ENCODE measurements at places on chromosomes 16 and 17.

DNA sequence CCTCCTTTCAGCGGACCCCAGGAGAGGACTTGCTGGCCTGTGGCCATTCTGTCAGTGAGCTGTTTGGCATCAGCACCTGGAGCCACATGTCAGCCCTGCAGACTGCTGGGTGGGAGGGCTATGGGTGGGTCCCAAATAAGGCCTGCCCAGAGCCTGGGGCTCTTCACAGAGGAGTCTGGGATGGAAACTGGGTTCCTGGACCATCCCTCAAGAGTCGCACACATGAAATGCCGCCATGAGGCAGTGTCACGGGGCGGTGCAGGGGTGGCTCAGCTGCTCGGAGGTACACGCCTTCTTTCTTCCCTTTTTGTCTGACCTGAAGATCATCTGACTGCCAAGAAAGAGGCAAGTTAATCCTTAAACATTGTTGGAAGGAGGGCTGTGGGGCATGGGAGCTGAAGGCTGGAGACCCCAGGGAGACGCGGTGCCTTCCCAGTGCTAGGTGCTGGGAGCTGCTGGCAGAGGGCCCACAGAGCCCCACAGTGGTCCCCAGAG is 14.8 kb downstream of the MPRIP start:
- no peak for DNase-seq

- no peak for DNase-seq
These were observed 4.2 kb upstream of the SPAG9 start for GRCh38 chr17:51124640-51125503.

- DNase-seq: no peak
These were observed at the start of gene IL17C for GRCh38 chr16:88638323-88639230. TSS of gene IL17C (plus strand) at chr16:88638572. CDS start at chr16:88638642, 70 bp downstream.

- peak; percentile 86 for DNase-seq
These were observed 7.3 kb downstream of the SLC22A31 start for GRCh38 chr16:89192956-89193575.

GRCh38 chr17:27860971-27861664 is 32.0 kb downstream of the LYRM9 start:
- no peak for DNase-seq

GRCh38 chr16:79972053-79972704 is 371.6 kb upstream of the MAF start:
- no peak for DNase-seq

- peak; percentile 90 for DNase-seq
These were observed 206.1 kb downstream of the CDH13 start for GRCh38 chr16:82832821-82833220.

DNA sequence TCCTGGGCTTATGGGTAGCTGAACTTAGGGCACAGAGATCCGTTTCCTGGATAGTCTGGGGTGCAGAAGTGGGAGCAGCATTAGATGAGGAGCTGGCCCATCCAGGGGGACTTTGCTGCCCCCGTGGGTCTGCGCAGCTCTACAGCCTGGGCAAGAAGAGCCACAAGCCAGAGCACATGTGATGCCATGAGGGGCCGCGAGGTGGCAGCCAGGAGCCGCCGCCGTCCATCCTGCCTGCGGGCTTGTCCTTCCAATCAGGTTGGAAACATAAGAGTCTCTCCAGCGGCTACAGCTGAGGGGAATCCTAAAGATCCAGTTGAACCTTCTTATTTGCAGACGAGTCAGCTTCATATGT is 21.9 kb downstream of the C1QTNF1 start:
- DNase-seq: peak; percentile 57

GRCh38 chr17:82920715-82921114 is 80.9 kb upstream of the ZNF750 start:
- DNase-seq: no peak

DNA sequence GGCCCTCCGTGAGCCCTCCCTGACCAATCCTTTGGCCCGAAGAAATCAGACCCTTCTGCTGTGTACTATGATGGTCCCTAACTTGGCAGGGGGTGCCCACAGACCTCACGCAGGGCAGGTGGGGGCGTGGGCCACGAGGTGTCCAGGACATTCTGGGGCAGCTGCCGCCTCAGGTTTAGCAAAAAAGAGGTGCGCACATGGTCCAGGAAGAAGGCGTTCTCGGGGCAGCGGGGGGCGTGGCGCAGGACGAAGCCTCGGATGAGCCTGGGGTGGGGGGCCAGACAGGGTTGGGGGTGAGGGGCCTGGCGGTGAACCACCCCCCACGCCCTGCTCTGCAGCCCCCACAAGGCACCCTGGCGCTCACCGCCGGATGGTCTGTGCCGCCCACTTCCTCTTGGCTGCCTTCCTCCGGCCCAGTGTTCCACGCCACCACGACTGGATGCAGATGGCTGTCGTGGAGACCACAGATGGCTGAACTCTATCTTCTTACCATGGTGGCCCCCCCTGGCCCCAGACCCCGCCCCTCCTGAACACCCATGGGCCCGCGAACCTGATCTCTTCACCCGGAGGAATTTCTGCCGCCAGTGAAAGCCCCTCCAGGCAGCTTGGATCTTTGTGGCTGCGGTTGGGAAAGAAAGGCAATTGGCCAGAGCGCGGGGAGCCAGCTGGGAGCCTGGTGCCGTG is 14.2 kb upstream of the CRK start:
- no peak for DNase-seq

- DNase-seq: no peak
These were observed 54.7 kb upstream of the PVALEF start for GRCh38 chr17:81110488-81111040.

DNA sequence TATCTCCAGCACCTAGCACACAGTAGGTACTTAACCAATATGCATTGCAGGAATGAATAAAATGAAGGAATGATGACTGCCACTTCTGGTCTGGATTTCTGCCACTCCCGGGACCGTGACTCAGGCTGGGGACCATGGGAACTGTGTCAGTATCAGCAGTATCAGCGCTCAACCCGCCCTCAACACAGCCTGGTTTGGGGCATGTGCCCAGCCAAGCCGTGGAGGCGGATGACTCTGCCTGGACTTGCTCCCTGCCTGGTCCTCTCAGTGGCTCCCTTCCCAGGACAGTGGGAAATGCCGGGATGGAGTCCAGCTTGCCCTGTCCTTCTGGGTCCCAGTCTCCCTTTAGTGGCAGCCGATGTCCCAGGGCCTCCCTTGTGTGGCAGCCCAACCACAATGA is 55.1 kb downstream of the SRCIN1 start:
- DNase-seq: peak; percentile 54

- no peak for DNase-seq
These were observed 2.3 kb upstream of the KCNJ12 start for GRCh38 chr17:21373696-21374440.

- no peak for DNase-seq
These were observed 48.6 kb downstream of the IST1 start for GRCh38 chr16:71943887-71944286.

- DNase-seq: peak; percentile 79
These were observed 8.6 kb downstream of the CARHSP1 start for GRCh38 chr16:8859913-8860881.

GRCh38 chr16:57147381-57148221 is 38.2 kb downstream of the PSME3IP1 start:
- peak; percentile 46 for DNase-seq

DNA sequence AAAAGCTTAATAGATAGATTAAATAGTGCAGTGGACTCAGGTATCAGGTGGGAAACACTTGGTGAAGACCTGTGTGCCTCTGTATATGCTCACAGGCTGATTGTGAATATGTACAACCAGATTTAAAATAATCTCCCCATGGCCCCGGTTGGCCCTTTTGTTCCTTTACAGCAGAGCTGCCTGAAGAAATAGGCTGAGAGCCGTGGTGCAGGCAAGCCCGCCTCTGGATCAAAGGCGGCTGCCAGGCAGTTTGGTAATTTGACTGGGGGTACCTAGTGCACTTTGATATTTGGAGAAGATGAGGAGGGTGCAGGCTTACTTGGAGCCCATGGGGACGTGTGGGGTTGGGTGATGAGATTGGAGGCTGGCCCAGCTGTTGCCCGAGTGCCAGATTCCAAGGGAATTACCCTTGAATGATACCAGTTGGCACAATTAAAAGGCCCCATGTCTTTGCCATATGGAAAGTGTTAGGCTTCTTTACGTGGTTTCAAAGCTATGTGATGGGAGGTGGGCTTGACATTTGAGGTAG is 5.0 kb downstream of the NKD1 start:
- DNase-seq: no peak

- no peak for DNase-seq
These were observed 13.6 kb upstream of the TVP23A start for GRCh38 chr16:10831894-10832886.

- DNase-seq: peak; percentile 82
These were observed 17.4 kb downstream of the ITPRIPL2 start for GRCh38 chr16:19130852-19131824.

- peak; percentile 95 for DNase-seq
These were observed 24.8 kb upstream of the MRPS23 start for GRCh38 chr17:57874434-57875289.

DNA sequence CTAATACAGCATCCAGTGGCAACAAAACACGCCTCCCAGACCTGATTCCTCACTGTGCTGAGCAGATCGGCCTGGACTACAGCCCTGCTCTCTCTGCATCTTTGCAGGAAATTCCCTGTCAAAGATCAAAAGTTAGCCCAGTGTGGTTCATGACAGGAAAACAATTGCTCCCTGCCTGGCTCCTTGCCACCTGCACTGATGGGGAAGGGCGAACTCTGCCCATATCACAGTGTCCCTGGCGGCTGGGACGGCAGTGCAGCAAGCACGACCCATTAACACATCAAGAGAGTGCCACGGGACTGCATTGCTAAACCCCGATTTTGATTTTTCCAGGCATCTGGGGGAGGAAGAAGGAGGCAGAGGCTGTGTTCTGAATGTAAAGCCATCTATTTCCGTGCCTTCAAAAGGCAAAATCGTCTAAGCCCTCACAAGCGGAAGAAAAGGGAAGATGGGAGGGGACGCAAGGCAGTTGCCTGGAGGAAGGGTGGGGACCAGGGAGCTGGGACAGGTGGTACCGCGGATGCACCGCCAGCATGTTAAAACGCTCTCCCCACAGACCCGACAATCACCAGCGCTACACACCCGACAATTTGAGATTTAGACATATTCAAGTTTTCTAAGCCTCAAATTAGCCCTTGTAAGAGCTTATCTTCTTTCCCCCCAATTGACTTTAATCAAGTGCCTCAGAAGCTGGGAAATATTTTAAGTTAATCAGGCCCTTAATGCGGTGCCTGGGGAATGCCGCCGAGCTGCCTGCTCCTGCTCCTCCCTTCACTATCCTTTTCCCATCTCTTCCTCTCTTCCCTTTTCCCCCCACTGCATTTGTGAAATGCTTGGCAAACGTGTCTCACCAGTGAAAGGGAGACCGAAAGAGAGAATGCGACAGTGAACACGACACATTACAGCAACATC is 238.8 kb upstream of the CDH5 start:
- no peak for DNase-seq

GRCh38 chr16:27432558-27432957 is 30.6 kb downstream of the IL21R start:
- DNase-seq: peak; percentile 82

GRCh38 chr17:17381446-17382064 is 78.4 kb downstream of the NT5M start:
- DNase-seq: no peak

- no peak for DNase-seq
These were observed 11.4 kb upstream of the BIRC5 start for GRCh38 chr17:78202666-78203065.

DNA sequence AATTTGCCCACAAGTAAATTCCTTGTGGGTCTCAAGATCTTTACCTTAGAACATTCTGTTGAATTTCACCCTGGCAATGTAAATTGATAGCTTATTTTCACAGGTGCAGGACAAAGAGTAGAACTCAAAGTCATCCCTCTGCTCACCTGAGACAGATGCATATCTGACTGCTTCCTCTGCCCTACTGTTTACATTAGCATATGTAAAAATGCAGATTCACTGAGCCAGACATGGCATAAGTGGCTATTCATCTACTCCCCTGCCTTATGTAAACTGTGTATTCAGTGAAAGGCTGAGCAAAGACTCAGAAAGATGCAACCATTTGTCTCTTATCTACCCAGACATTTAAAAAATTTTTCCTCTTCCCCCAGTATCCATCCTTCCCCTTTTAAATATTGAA is 22.3 kb upstream of the MILR1 start:
- DNase-seq: no peak

- peak; percentile 36 for DNase-seq
These were observed 542 bp downstream of the SLC39A11 start for GRCh38 chr17:73091770-73092522.

DNA sequence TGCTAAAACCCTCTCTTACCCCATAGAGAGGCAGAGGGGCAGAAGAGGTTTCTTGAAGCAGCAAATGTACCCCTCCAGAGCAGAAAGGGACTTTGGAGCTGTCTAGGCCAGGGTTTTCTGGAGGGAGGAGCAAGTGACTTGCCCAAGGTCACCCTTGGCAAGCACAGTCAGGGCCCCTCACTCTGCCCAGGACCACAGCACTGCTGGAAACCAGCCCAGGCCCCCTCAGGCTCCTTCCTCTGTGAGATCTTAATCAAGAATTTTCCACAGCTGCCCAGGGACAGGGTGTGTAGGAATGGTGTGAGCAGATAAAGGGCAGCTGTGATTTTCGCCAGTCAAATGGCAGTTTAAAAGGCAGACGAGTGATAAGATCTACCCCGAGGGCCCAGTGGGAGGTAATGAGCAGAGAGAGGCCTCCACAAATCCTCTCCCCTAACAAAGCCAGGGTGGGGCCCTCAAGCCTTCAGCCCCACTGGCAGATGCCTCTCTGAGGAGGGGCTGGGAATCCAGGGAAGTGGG is 3.9 kb upstream of the SLC12A3 start:
- no peak for DNase-seq

- no peak for DNase-seq
These were observed 398 bp downstream of the LGALS9 start for GRCh38 chr17:27631411-27631760.

DNA sequence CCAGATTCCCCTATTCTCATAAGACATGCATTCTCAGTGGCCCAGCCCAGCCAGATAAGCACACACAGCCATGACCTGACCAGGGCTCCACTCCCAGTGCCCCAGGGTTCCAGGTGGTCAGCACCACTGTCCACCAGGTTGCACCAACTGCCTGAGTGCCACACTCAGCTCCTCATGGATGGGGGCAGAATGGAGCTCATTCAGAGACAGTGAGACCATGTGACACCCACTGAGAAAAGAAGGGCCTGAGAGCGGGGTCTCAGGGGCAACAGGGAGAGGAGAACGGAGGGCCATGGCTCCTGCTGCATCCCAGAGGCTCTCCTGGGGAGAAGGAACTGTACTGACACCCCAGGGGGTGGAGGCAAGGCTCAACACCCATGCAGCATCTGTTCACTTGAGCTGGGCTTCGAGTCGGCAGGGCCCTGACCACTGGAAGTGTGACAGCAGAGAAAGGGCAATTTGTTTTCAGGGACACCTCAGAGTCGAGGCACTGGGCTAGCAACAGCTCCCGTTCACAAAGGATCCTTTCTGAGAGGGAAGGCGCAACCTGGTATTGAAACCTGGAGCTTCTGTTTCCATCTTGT is 18.7 kb upstream of the SLC38A8 start:
- no peak for DNase-seq

DNA sequence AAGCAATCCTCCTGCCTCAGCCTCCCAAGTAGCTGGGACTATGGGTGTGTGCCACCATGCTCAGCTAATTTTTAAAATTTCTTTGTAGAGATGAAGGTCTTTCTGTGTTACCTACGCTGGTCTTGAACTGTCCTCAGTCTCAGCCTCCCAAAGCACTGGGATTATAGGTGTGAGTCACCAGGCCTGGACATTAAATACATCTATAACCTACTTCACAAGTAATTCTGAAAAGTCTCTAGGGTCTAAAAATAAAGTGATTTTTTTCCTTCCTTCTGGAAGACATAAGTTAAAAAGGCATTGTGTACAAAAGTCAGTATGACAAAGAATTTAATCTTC is 118.3 kb downstream of the PARN start:
- DNase-seq: peak; percentile 27

GRCh38 chr17:6421700-6422604 is 13.0 kb downstream of the AIPL1 start:
- peak; percentile 64 for DNase-seq

All from IMR-90 (cell line).